Right hindlimb (tissue), 1 donor: ENCODE measurements at places on chromosomes 5 and 9.

DNA sequence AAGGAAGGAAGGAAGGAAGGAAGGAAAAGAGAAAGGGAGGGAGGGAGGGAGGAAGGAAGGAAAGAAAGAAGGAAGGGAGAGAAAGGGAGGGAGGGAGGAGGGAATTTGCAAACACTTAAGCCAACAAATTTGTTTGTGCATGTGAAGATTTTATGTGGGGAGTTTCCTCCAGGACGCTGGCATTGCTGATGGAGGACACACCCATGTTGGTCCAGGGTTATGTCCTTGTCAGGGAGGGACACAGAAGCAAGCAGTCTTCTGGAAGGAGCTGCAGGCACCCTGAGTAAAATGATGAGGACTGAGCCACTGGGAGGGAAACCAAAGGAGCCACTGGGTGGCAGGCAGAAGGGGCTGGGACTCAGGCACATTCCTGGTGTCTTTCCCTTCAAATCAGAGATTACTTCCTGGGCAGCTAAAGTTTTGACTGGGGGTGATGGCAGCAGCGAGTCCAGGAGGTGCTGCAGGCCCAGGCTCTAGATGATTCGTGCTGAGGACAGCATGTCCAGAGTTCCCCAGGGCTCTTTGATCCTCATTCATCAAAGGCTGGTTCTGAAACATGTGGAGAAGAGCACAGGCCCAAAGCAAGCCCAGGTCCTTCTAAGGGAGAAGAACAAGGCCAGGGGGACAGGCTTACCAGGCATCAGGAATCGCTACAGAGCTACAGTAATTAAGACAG is 109.2 kb downstream of the PAX5 start:
- DNase-seq: no peak

GRCh38 chr5:56039985-56040384 is 45.2 kb upstream of the IL6ST start:
- no peak for DNase-seq

DNA sequence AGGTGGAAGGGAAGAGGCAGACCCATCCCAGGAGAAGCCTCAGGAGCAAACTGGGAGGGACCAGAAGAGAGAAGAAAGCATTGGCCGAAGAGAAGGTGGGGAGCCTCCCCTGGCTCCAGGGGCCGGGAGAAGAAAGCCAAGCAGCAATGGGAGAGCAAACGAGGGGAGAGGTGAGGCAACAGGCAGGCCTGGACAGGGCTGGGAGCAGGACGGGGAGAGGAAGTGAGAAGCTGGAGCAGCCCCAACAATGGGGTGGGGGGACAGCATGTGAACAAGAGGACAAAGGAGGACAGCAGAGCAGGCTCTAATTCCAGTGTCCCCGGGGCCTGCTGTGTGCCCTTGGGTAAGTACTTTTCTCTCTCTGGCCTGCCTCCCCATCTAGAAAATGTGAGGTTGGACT is 115.3 kb downstream of the PSD2 start:
- DNase-seq: no peak

GRCh38 chr5:56346741-56347535 is 113.8 kb upstream of the ANKRD55 start:
- DNase-seq: no peak

- DNase-seq: no peak
These were observed 93.5 kb downstream of the FOXD1 start for GRCh38 chr5:73355108-73355507.

- DNase-seq: no peak
These were observed 828 bp upstream of the TRIO start for GRCh38 chr5:14142202-14142826.

GRCh38 chr5:137836298-137836697 is 31.4 kb upstream of the MYOT start:
- peak; percentile 27 for DNase-seq

- DNase-seq: peak; percentile 70
These were observed 3.0 kb downstream of the GDNF start for GRCh38 chr5:37836592-37837413.

- no peak for DNase-seq
These were observed 7.2 kb downstream of the PDLIM4 start for GRCh38 chr5:132264546-132265335.

- DNase-seq: no peak
These were observed 96.9 kb downstream of the NNT start for GRCh38 chr5:43699910-43700309.

DNA sequence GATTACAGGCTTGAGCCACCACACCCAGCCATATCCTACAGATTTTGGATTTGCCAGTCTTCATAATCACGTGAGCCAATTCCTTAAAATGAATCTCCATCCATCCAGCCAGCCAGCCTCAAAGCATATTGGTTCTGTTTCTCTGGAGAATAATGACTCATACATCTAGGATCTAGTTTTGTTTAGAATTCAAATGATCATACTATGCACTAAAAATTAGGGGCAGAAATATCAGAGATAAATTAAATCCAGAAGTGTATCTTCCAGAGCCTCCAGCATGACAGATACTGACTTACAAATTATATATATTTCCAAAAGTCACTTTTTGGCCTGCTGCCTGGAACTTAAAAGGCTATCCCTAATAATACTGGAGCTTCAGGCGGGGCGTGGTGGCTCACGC is 119.1 kb upstream of the NR5A1 start:
- no peak for DNase-seq

GRCh38 chr5:3157214-3157613 is 405.7 kb upstream of the IRX2 start:
- DNase-seq: no peak

- DNase-seq: peak; percentile 21
These were observed 96.4 kb downstream of the CAMSAP1 start for GRCh38 chr9:135810806-135811575.

- DNase-seq: peak; percentile 43
These were observed 38.4 kb downstream of the EBF1 start for GRCh38 chr5:159061179-159061796.

DNA sequence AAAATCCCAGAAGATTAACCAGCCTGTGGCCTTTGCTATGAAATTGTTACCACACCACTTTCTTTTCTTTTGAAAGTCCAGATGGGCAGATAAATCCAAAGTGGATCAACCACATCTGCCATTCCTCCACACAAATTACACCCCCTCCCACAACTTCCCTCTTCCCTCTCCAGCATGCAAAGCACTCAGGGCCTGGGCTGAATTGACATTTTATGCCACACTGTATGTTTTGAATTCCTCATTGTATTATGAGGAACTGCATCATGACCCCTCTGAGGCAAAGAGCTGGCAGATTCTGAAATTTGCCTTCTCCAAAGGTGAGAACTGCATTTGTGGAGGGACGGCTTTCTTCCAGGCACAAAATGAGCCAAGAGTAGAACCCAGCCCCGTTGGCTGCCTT is 589.2 kb upstream of the KLF4 start:
- no peak for DNase-seq

DNA sequence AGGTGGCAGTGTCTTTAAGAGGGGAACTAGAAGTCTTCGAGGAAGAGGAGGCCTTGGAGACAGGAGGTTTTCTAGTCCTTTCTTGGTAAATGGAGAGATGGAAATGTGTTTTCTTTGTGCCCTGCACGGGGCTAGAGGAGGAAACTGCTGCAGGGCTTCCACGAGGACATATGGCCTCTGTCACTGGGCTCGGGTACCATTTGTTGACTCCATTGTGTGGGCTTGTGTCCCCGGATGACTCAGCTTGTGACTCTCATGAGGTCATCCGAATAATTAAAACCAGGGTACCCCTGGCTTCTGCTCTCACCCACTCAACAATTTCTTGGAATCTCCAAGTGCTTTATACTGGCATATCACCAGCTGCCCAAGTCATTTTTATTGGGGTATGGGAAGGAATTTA is 261.7 kb downstream of the KIF4B start:
- DNase-seq: no peak

- DNase-seq: no peak
These were observed 1.5 kb downstream of the CCNO start for GRCh38 chr5:55231919-55232270.

DNA sequence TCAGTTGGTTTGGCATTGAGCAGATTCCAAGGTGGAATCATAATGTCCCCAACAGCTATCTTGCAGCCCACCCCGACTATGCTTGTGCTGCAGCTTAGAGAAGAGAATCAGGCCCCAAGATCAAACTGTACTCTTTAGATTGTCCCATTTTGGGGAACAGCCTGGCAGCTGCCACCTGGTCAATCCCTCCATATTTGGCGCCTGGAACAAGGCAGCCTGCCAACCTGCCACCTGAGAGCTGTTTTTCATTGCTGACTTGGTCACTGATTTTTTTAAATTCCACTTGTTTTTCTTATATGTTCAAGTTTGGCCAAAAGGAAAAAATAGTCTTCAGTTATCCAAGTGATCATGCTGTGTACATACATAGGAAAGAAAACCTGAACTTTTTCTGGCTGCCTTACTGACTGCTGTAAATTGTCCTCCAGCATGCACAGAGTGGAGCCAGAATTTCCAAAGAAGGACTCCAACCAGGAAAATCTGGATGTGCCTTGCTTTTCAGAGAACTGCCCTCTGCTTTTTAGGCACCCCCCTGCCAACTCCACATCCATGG is 504.2 kb downstream of the ENC1 start:
- peak; percentile 58 for DNase-seq

- DNase-seq: no peak
These were observed 1865.3 kb upstream of the CDH9 start for GRCh38 chr5:28903643-28904042.

DNA sequence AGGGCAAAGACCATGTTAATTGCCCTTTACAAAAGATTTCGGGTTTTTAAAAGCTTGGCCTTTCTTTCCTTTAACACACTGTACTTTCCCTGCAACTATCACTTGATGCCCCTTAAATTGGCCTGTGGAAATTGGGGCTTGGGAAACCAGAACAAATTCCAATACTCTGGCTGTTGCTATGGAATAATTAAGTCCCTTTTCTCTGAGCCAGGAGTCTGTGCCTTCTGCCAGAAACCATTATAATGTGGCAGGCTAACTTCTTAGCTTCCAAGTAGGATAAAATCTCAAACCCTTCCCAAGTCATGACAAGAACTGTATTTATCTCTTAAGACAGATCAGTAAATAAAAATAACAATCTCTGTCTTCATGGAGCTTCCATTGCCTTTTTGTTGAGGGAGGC is 1.1 kb upstream of the SPINK1 start:
- peak; percentile 31 for DNase-seq

DNA sequence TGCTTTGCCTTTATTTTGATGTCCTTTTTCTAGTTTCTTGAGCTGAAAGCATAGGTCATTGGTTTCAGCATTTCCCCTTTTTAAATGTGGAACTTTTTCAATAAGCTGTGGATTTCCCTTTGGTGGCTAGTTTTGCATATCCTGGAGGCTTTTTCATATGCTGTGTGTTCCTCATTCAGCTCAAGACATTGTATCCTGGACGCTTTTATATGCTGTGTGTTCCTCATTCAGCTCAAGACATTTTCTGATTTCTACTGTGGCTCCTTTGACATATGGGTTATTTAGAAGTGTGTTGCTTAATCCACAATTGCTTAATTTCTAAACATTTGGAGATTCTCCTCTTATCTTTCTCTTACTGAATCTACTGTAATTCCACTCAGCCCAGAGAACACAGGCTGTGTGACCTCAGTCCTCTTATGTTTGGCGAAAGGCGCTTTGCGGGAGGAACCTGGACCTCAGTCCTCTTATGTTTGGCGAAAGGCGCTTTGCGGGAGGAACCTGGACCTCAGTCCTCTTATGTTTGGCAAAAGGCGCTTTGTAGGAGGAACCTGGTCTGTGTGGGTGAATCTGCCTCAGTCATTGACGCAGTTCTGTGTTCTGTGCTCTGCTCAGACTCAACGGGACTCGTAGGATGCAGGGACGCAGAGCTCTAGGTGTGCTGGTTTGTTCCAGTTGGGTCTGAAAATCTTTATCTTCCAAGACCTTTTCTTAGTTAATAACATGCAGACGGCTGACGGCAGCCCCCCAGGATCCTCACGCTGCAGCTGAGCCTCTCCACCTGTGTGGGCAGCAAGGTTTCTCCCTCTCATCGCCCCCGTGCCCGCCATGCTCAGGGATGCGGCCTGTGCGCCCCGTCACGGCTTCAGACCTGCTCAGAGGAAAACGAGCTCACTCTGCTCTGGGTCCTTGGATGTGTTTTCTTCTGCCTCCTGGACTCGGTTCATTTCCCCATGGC is 6.0 kb upstream of the SLC9A3 start:
- DNase-seq: no peak

DNA sequence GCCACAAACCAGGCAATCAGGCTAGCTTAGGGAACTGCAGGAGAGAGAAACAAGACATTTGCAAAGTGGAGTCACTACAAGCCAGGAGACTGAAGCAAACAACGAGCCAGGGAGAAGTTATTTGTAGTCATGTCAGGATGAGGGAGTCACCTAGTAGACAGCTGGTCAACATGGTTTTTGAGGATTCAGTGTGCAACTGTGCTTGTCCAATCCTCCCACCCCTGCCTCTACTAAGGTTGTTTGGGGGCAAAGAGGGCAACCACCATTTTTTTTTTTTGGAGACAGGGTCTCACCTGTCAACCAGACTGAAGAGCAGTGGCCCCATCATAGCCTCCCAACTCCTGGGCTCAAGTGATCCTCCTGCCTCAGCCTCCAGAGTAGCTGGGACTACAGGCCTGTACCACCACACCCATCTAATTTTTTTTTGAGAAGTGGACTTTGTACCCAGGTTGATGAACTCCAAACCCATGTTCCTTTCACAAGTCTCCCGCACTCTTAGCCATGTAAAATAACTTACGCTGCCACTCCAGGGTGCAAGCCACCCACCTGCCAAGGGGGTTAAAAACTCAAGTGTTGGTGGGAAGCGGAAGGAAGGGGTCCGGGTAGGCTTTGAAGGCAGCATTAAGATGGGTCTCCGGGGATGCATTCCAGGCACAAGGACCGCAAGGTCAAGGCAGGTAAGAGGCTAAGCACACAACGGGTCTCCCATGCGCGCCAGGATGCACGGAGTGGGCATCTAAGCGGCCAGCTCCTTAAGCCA is 995 bp downstream of the RPL35 start:
- no peak for DNase-seq

- DNase-seq: no peak
These were observed 75.4 kb upstream of the TBC1D2 start for GRCh38 chr9:98330831-98331230.

DNA sequence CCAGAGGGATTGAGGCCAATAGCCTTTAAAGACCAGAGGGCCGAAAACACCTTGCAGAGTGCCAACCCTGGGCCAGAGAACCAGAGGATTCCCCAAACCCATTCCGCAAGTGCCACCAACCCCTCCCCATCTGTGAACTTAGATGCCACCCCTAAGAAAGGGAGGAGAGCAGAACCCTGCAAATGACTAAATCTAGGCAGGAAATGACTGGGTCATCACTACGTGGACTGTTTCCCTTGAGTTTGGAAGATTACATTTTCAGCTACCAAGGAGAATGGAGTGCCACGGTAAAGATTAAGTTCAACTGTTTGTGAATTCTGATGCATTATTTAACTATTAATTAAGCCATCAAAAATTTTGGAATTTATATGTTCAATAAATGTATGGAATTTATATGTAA is 142.8 kb downstream of the ENC1 start:
- no peak for DNase-seq

DNA sequence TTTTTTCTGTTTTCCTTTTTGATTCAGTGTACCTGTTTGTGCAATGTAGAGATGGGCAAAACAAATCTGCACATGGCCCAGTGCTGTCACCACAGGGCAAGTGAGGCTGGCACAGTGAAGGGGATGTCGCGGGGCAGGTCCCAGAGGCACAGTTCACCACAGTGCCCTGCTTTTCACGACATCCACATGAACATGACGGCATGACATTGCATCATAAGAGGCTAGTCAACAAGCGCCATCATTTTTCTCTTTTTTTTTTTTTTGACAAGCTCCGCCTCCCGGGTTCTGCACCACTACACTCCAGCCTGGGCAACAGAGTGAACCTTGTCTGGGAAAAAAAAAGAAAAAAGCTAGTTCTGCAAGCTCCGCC is 42.9 kb upstream of the VDAC1 start:
- DNase-seq: no peak
